Stimulated activated CD8-positive, alpha-beta memory T cell treated with anti-CD3 and anti-CD28 coated beads, Interleukin-4, amount 100 ng/mL, for 4 hours (primary cell): ENCODE measurements at places on chromosomes 1 and 21.

- DNase-seq: no peak
These were observed 5.3 kb downstream of the UTS2 start for GRCh38 chr1:7847599-7847998.

DNA sequence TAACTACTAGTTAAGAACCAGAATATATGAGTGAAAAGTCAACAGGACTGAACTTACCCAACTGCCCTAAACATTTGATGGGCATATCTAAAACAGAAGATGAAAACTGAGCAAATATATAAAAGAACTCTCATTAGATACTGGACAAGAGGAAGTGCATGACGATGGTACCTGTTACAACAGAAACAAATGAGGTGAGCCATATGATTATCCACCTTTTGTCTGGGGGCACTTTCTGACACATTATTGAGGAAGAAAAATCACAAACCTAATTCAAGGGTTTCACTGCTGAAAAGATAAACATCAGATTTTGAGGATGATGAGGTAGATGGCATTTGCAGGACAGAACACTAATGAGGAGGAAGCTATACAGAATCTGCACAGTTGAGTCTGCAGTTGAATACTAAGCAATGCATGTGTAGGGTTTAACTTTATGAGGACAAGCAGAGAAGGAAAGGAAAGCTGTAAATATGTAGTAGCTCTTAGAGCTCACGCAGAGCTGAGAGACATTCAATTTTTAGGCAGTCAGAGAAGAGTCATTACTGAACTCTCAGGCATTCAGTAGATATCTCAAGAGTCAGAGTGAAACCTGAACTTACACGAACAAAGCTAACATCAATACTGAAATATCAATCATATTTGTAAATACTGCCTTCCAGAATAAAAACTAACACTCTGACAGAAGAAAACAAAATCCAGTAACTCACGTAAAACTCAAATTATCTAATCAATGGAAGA lies 262.1 kb downstream of the AKT3 start:
- DNase-seq: no peak

- no peak for DNase-seq
These were observed 100.1 kb upstream of the S1PR1 start for GRCh38 chr1:101136739-101137138.

DNA sequence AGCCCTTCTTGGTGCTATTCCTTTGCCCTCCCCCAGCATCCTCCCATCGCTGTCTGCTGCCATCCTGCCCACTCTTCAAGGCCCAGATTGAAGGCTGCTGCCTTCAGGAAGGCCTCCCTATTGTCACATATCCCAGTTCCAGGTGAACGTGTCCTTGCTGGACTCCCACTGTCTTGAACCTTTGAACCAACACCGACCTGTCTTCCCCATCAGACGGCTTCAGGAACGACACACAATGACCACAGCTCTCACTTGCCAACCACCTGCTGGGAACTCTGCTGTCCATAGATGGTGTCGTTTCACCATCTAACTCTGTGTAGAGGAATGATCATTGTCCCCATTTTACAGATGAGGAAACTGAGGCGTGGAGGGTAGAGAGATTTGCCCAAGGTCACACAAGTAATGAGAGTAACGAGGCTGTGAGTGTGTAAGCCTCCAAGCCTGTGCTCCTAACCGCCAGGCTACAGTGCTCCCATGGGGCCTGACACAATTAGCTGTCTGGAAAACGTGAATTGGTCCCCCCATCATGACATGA lies 9.9 kb upstream of the PLEKHG5 start:
- no peak for DNase-seq

DNA sequence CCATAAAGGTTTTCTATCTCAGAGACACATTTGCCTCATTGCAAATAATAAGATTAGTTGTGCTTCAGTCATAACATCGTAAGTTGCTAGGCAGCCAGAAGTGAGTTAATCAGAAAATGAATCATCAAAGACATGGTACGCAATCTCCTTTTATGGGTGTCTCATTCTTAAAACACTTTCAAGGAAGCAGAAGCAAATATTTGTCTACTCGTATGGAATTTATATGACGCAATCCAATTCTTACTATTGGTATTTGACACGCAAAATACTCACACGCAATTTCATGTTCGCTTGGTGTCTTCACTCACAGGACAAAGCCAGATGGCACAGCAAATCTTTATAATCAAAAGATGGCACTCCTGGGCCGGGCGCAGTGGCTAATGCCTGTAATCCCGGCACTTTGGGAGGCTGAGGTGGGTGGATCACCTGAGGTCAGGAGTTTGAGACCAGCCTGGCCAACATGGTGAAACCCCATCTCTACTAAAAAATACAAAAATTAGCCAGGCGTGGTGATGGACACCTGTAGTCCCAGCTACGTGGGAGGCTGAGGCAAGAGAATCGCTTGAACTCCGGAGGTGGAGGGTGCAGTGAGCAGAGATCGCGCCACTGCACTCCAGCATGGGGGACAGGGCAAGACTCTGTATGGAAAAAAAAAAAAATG lies 56.4 kb downstream of the HLCS start:
- DNase-seq: no peak

DNA sequence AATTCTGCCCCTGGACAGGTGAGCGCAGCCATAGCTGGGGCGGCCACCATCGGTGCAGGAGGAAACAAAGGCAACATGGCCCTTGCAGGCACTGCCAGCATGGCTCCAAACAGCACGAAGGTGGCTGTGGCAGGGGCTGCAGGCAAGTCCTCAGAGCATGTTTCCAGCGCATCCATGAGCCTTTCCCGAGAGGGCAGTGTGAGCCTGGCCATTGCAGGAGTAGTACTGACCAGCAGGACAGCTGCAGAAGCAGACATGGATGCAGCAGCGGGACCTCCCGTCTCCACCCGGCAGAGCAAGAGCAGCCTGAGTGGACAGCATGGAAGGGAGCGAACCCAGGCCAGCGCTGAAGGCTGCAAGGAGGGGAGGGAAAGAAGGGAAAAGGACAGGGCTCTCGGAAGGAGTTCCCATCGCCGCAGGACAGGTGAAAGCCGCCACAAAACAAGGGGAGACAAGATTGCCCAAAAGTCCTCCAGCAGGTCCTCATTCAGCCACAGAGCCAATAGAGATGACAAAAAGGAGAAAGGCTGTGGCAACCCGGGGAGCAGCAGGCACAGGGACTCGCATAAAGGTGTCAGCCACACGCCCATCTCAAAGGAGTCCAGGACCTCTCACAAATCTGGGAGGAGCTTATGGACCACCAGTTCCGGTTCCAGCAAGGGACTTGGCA lies 17.4 kb downstream of the ATF3 start:
- no peak for DNase-seq

- DNase-seq: no peak
These were observed 37.5 kb downstream of the ELAPOR1 start for GRCh38 chr1:109151146-109151990.

GRCh38 chr1:233323718-233324117 lies 3.8 kb upstream of the MAP3K21 start:
- DNase-seq: no peak

DNA sequence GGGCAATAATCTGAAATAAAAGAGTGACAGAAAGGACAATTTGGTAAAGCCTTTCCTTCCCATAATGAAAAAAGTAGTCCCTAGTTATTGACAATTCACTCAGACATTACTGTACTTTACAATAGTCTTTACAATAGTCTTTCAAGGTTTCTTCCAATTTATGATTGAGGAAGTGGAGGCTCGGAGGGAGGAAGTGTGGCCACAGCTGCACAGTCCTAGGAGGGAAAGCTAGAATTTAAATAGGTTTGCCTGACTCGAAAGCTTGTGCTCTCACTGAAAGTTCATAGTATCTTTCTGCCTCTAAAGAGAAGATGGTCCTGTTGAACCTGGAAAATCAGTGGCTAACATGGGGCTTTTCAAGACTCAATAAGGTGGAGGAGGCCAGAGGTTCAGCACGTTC lies 203.2 kb downstream of the SDCCAG8 start:
- no peak for DNase-seq

DNA sequence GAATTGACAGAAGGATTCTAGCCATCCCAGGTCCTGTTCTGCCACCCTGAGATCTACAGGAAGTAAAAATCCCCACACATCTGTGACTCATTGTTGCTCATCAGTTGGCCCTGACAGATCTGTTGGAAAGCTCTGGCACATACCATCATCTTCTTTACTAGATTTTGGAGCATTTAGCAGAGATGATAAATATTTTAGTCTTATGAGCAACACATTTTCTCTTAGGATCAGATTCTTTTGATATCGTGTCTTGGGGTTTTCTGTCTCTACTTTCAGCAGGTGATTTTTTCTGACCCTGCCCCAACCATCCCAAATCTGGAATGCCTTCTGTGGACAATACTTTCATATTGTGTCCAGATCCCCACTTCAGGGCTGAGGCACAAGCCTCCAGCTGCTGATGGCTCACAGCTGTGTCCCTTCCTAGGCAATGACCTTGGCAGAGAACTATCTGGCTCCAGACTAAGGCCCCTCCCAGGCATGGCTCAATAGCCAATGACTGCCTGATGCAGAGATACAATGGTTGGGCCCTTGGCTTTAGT lies 102.8 kb downstream of the GDAP2 start:
- DNase-seq: no peak

DNA sequence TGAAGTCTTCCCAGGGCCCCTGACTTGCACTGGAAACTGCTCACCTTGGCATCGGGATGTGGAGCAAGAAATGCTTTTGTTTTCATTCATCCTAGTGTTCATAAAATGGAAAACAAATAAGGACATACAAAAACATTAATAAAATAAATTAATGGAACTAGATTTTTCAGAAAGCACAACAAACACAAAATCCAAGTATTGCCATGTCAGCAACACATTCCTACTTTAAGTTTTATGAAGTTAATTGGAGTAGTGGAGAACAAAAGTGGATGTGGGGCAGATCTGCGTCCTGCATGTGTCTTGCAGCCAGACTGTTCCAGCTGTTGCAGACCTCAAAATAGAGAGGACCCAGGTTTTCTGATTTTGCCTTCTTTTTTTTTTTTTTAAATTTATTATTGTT lies 32.9 kb downstream of the PRMT2 start:
- no peak for DNase-seq
